ENCODE measurements at places on chromosomes 3 and 15.

DNA sequence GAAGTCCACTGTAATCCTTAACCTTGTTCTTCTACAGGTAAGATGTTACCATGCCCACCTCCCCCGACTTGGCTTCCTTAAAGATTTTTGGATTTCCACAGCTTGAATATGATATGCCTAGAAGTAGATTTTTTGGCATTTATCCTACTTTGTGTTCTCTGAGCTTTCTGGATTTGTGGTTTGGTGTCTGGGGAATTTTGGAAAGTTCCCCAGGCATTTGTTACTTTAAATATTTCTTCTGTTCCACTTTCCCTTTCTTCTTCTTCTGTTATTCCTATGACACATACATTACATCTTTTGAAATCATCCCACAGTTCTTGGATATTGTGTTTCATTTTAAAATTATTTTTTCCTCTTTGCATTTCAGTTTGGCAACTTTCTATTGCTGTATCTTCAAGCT lies 122.1 kb upstream of the TMEM108 start:
- no peak for DNase-seq

GRCh38 chr3:134364061-134364935 lies 9.9 kb downstream of the AMOTL2 start:
- no peak for DNase-seq

DNA sequence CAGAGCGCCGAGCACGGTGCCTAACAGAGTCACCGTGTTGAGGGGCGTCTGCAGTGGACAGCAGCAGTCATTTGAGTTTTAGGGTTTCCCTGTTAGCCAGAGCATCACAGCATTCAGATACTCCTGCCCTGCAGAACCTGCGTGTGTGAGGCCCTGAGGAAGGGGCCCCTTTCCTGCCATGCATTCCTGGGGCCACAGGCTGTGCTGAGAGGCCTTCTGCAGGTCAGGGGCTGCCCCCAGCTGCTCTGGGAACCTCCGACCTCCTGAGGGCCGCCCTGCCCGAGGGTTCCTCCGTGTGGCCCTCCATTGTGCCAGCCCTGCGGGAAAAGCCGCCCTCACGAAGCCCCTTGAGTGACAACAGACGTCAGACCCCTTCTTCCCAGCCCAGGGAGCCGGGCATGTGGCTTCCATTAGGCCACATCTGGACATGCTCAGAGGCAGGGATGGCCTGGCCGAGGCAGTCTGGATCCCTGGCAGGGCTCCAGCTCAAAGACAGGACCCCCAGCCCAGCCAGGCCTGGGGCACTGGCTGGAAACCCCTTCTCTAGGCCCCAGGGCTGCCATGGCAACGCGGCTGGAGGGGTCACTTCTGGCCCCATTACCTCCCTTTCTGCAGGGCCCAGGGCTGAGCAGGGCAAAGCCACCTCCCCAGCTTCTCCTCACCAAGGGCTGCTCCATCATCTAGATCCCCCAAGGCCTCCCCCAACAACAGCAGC lies 25.3 kb downstream of the FBLN2 start:
- DNase-seq, result no peak

GRCh38 chr3:76026379-76026778 lies 241.0 kb upstream of the ZNF717 start:
- DNase-seq, result no peak

DNA sequence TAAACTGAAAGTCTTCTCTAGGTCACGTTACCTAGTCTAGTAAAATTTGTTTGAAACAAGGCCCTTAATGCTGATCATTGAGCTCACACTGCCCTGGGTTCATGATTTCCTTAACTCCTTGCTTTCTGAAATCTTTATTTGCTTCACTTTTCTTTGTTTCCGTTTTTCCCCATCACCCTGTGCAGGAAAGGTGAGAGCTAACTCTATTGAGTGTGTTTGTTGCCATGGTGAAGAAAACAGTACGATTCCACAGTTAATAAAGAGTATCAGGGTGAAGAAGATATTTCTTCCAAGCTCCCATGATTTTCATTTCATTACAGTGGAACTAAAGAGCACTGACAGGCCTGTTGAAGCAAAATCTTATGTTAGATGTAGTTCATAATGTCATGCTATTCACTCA lies 276.2 kb downstream of the RAP2B start:
- DNase-seq, result no peak

DNA sequence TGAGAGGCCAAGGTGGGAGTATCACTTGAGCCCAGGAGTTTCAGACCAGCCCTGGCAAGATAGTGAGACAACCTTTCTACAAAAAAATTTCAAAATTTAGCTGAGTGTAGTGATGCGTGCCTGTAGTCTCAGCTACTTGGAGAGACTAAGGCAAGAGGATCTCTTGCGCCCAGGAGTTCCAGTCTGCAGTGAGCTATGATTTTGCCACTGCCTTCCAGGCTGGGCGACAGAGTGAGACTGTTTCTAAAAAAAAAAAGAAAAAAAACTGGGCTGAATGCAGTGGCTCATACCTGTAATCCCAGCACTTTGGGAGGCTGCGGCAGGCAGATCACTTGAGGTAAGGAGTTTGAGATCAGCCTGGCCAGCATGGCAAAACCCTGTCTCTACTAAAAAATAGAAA lies 14.0 kb upstream of the PIK3CB start:
- no peak for DNase-seq

GRCh38 chr15:65653801-65654521 lies 32.2 kb downstream of the SLC24A1 start:
- DNase-seq, result no peak

DNA sequence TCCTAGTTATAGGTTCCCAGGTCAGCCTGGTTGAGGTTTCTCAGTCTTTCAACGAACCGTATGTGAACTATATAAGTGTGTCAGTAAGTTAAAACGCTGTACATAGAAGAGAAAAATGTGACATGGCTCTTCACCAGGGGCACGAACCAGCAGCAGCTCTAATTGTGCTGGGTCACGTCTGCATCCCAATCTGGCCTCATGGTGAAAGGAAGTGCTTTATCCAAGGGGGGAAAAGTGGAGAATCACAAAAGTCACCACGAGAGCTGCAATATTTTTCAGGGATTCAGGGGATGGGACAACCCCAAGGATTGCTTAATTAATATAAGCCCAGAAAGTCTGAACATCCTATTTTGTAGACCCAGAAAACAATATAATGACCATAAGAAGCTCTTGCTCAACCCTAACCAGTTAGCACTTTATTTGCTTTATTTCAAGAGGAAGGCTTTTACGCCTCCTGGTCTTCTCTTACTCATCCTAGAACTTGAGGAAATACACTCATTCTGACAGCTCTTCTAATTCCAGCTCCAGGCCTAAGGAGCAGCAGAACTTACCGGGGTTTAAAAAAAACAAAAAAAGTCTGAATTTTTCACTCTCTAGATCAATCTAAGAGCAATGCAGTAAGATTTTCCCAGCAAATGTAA lies 16.5 kb downstream of the ANXA2 start:
- DNase-seq, result no peak

DNA sequence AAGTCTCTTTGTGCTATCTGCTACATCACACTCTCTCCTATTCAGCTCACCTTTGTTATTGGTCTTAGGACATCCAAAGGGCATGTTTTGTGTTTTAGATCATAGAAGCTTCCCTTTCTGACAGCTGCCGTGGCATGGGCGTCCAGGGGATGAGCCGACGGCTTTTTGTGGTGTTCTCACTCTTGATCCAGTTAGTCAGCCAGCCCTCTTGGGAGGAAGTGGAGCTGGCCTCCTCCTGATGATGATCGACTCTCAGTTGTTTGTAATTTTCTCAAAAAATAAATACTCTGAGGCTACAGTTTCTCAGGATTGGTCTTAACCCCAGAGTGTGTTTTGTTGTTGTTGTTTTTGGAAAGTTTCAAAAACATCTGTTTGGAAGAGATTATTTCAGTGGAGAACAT lies 34.4 kb downstream of the BOC start:
- no peak for DNase-seq

- no peak for DNase-seq
These were observed 38.8 kb downstream of the PTPRG start for GRCh38 chr3:61600195-61600594.

- DNase-seq, result no peak
These were observed 703.8 kb upstream of the NR2F2 start for GRCh38 chr15:95626501-95627361.

DNA sequence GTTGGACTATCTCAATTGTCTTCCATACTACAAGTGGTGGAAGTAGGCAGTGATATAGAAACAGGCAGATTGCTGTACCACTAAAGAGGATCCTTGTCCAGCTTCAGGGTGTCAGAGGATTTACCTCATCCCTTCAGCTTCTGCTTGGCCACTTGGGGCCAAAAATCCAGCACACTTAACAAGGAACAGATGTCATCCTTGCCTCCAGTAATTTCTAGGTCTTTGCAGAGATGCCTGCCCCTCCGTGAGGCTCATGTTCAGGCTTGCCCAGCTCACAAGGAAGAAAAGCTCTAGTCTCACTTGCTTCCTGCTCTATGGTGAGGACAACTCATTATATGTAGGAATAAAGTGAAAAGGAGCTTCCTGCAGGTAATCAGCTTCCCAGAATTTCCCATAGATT lies 510.3 kb downstream of the EPHA3 start:
- DNase-seq, result no peak

DNA sequence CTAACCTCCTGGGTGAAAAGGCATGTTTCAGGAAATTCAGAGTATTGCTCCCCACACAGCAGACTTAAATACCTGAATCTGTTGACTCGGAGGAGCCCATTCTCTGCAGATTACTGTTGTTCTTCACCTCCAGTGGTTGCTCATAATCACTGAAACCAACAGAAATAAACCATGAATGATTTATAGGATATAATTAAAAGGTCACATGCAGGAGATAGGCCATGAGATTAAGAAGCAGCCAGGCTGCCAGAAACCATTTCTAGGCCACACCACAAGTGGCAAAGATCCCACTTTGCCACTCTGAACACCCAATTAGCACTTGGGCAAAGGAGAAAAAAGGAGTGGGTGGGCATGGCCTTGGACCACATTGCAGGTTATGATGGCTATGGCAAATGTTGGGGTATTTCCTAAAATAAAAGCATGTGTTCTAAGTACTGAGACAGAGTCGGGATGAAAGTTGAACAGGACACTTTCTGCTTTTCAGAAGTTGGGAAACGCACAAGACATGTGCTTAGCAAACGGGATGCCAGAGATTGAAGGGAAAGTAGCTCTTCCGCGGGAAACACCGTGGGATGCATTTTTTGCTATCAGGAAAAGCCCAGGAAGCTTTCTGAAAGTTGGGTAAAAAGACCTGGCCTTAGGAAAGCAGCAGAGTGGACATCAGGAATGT lies 1.5 kb downstream of the CDC25A start:
- no peak for DNase-seq

- DNase-seq, result no peak
These were observed 33.7 kb downstream of the BNC1 start for GRCh38 chr15:83250781-83251180.

Data from stimulated activated CD8-positive, alpha-beta memory T cell treated with anti-CD3 and anti-CD28 coated beads, Interleukin-4, amount 100 ng/mL, for 1 hour (primary cell).